Stimulated activated CD8-positive, alpha-beta memory T cell treated with anti-CD3 and anti-CD28 coated beads, Interleukin-4, amount 100 ng/mL, for 4 hours (primary cell): ENCODE measurements at places on chromosomes 1 and 21.

DNA sequence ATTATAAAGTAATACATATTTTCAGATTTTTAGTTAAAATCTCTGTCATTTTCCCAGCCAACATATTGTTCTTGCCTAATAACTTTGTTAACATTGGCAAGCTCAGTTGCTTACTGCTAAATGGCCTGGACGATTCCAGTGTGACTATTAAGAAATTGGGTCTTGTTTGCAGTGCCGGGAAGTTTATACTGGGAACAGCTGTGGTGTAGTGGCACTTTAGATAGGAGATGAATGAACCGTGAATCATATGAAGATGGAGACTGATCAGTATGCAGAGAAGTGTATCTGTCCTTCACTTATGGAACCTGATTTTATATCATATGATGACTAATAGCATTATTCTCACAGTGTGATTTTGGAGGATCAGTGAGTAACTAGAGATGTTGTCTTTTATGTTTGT is 3.3 kb downstream of the CHRM3 start:
- no peak for DNase-seq

DNA sequence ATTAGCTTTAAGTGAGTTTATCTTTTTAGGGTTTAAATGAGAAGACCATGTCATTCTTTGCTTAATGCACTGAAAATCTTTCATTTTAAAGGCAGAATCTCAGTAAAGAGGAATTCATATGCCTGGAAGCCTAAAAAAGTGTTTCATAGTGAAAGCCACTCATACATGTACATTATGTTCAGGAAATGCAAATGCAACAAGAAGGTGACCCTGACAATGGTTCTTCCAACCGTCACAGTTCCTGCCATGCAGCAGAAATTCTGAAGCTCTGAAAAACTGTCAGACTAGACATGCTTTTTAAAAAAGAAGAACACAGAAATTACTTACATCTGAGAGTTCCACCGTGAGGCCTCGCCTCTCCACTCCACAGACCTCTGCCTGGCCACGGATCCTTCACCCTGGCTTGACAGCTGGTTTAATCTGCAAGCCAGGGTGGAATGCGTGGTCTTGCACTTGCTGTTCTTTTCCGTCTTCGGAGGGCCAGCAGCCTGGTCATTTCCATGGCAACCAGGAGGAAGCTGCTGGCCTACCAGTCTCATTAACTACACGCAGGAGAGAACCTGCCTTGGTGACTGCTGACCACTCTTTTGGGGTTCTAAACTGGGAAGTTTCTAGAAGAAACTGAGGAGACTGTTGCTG is 41.8 kb upstream of the PAXBP1 start:
- no peak for DNase-seq

- no peak for DNase-seq
Measured at GRCh38 chr1:44288883-44289282, 66.2 kb downstream of the ERI3 start.

DNA sequence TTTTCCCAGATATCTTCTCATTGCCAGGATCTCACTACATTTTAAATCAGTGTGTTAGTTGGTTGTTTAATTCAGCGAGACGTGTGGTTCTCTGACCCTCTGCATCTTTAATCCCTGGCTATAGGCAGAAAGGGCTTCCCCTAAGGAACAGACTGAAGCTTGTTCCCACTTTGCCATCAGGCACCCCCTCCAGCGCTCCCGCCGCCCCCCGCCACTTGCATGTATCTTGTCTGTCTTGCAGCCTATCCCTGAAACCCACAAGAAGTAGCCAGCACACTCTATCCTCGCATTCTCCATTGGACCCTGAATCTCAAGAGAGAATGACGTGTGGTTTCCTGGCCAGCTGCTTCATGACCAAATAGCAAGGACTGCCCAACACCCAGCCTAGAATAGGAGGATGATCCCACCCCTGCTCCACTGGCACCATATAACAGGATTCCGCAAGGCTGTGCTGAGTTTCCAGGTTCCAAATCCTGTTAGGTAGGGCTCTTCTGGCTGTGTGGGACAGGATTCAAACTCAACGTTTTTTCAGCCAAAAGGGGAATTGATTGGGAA is 7.8 kb downstream of the CLDN19 start:
- DNase-seq = no peak

DNA sequence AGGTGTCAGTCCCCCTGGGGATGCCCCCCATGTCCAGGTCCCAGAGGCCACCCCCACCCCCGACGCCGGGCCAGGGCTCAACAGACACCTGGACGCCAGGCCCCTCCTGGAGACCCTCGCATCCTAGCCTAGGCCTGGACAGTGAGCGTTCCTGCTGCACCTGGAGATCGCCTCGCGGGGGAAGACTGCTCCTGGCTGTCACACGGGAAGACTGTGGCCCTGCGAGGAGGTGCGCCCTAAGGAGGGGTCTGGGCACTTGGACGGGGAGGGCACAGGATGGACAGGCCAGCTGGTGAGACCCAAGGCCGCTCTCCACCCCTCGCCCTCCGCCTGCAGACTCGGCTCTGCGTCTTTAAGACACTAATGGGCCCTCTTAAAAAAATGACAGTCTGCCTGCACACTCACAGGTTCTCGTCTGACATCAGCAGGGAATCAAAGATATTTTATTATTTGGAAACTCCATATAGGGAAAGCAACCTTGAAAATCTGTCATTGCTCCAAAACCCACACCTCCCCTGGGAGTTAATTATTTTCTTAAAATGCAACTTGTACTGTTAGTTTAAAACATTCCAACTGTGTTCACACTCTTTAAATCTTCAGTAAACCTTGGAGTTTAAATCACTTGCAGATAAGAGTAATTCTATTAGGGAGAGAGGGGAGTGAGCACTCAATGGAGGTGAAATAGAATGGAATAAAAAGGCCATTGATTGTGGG is 45.6 kb upstream of the ACTRT2 start:
- no peak for DNase-seq

DNA sequence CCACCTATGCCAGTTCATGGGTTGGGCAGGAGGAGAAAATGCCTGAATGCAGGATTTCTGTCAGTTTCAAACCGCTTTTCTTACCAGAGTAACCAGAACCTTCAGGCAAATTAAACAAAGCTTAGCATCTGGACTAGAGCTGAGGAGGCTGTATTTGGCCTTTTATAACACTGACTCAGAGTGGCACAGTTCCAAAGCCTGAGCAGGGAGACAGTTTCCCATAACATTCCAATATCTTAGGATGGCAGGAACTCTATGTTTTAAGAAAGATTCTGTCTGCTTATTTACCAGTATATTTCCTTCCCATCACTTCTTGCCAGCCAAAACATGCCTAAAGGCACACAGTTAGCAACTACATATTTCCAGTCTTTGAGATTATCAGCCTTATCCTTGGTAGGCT is 46.8 kb downstream of the UBR4 start:
- DNase-seq = no peak

- DNase-seq = no peak
Measured at GRCh38 chr1:16117369-16117768, 38.5 kb downstream of the EPHA2 start.

- no peak for DNase-seq
Measured at GRCh38 chr1:179743679-179744400, 749 bp downstream of the FAM163A start.

GRCh38 chr1:24666794-24667193 is 23.7 kb downstream of the SRRM1 start:
- DNase-seq = no peak

DNA sequence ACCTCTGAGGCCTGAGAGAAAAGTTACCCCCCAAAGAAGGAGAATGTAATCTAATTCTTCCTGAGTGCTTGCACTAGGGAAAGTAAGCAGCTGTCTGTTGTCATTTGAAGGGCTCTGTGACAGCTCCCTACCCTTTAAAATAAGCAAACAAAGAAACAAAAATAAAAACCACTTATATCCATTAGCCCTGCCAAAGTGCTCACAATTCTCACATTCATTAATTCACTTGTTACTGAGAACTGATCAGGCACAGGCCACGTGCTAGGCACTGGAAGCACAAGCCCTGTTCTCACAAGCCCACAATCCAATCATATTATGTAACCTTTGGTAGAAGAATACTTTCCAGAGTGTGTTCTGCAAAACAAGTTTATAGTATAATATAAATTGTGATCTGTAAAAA is 199.4 kb downstream of the ZC3H11B start:
- no peak for DNase-seq

DNA sequence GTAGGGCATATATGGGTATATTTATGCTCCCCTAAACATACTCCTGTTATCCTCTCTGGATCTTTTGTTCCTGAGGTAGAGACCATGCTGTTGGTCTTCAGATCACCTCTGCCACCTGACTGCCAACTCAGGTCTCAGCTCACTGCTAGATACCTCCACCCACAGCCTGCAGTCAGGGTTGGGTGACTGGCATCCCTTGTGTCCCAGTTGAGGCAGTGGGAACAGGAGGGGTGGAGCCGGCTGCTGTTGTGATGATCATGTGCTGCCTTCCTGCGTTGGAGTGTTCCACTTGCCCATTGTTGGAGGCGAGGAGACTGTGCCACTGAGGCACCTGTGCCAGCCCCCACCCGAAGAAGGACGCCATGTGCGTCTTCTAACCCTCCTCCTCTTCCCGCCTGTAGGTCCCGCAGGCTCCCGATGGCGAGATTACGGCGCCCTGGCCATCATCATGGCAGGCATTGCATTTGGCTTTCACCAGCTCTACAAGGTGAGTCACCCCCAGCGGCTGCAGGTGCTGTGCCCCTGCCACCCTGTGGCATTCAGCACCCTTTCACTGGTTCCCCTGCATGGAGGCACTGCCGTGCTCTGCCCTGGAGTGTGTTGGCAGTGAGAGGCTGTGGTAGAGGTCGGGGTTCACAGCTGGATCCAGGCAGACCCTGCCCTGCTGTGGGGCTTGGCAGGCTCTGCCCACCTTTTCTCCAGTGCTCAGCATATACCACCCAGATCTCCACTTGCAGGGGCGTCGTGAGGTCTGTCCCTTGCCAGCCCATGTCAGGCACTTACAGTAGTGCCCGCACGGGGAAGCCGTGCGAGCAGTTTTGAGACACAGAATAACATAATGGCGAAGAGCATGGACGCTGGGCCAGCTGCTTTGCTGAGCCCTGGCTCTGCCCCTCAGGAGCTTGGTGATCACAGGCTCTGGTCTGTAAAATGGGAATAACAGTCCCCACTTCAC is 143.5 kb downstream of the PEX14 start:
- no peak for DNase-seq

- DNase-seq = no peak
Measured at GRCh38 chr1:209621286-209621685, 30.9 kb downstream of the LAMB3 start.

DNA sequence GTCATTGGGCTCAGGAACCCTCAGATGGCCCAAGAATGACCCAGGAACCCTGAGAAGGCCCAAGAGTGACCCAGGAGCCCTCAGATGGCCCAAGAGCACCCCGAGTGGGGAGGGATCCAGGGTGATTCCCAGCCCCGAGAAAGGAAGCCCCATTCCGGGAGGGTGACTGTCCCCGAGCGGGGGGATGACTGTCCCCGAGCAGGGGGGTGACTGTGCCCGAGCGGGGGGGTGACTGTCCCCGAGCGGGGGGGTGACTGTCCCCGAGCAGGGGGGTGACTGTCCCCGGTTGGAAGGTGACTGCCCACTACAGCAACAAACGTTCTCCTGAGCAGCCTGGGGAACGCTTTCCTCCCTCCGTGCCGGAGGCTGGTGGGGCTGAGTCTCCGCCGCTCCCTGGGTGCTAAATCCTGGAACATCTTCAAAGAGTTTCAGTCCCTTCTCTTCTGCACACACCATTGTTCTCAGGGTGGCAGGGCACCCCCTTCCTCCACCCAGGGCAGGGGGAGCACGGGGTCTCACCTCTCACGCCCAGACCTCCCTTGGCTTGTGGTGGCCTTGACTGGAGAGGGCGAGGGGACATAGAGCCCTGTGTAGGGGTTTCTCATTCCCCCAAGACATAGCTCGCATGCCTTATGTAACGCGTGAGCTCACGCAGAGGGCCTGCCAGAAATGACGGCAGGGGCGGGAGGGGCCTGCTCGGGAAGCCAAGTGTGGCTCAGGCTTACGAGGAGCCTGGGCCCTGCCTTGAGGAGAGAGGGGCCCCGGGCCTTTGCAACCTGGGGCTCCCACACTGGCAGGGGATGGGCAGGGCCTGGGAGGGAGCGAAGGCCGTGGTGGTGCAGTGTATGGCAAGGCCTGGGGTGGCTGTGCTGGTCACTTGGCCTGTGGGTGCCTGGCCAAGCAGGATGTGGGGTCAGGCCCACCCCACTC is 14.3 kb upstream of the SKI start:
- DNase-seq = no peak

- DNase-seq = no peak
Measured at GRCh38 chr1:178704833-178705232, 20.2 kb upstream of the RALGPS2 start.

GRCh38 chr1:185788386-185788785 is 54.2 kb downstream of the HMCN1 start:
- no peak for DNase-seq

- no peak for DNase-seq
Measured at GRCh38 chr1:100075773-100076172, 57.0 kb downstream of the SASS6 start.

DNA sequence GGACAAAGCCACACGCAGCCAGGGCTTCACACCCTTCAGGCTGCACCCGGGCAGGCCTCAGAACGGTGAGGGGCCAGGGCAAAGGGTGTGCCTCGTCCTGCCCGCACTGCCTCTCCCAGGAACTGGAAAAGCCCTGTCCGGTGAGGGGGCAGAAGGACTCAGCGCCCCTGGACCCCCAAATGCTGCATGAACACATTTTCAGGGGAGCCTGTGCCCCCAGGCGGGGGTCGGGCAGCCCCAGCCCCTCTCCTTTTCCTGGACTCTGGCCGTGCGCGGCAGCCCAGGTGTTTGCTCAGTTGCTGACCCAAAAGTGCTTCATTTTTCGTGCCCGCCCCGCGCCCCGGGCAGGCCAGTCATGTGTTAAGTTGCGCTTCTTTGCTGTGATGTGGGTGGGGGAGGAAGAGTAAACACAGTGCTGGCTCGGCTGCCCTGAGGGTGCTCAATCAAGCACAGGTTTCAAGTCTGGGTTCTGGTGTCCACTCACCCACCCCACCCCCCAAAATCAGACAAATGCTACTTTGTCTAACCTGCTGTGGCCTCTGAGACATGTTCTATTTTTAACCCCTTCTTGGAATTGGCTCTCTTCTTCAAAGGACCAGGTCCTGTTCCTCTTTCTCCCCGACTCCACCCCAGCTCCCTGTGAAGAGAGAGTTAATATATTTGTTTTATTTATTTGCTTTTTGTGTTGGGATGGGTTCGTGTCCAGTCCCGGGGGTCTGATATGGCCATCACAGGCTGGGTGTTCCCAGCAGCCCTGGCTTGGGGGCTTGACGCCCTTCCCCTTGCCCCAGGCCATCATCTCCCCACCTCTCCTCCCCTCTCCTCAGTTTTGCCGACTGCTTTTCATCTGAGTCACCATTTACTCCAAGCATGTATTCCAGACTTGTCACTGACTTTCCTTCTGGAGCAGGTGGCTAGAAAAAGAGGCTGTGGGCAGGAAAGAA is 8.1 kb downstream of the PSRC1 start:
- no peak for DNase-seq

GRCh38 chr1:59751801-59752200 is 62.9 kb upstream of the HOOK1 start:
- no peak for DNase-seq

DNA sequence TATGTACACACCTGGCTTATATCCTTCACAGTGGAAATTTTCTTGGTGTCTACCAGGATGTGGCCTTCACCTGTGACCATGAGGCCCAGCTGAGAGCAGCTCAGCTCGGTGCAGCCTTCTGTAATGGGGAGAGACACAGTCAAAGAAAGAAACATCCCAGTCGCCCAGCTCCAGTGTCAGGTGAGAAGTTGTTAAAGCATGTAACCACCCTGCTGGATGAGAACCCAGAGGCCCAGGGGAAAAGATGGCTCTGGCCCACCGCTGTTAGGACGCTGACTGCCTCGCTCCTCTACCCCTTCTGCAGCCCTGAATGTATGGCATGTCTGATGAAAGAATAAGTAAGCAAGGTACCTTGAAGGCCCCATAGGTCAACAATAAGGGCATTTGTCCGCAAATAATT is 52.7 kb downstream of the SCCPDH start:
- DNase-seq = no peak

GRCh38 chr1:231793893-231794292 is 167.3 kb downstream of the DISC1 start:
- DNase-seq = no peak
